ENCODE measurements at places on chromosomes 4 and X.
A peak's percentile ranks its signal among the peaks of the same experiment; 100 is the strongest.

- DNase-seq = no peak
Observed at GRCh38 chr4:909821-910220, 22.3 kb downstream of the GAK start.

- no peak for DNase-seq
Observed at GRCh38 chr4:60726779-60727178, 473.3 kb upstream of the ADGRL3 start.

GRCh38 chr4:181661923-181662322 lies 581.3 kb upstream of the TENM3 start:
- DNase-seq = no peak

DNA sequence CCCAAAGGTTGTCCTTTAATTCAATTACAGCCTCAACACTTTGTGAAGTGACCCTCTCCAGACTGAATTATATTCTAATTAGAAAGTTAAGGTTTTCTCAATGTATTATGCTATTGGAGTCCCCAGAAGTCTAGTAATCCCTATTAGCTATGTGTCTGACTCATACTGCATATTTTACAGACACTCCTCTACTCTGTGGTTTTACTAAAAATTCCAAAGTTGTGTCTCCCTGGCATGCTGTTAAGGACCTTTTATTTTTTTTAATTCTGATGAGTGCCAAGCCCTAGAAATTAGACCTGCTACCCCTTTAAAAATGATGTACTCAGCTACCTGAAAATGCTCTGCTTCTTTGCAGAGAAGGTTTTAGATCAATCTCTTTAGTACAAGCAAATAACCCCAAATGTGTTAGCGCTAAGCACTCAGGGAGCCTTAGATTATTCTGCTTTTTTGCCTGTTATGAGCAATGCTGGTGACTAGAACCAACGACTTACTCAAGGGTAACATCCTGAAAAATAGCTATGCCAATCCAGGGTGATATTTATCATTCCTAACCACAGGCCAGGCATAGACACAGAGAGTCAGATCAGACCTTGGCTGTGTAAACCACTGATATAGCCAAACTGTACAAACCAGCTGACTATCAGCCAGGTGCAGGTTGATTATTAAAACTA lies 26.1 kb upstream of the CXCL13 start:
- DNase-seq = no peak

- DNase-seq = no peak
Observed at GRCh38 chrX:101409043-101409442, 1.0 kb downstream of the HNRNPH2 start.

- no peak for DNase-seq
Observed at GRCh38 chrX:100685997-100686305, 42.0 kb downstream of the SRPX2 start.

- no peak for DNase-seq
Observed at GRCh38 chrX:39820938-39821708, 276.6 kb downstream of the BCOR start.

GRCh38 chrX:149004936-149005335 lies 500.2 kb downstream of the IDS start:
- no peak for DNase-seq

GRCh38 chr4:25031077-25031621 lies 403 bp upstream of the LGI2 start:
- peak; percentile 60 for DNase-seq

GRCh38 chr4:85776096-85776495 lies 301.1 kb downstream of the ARHGAP24 start:
- no peak for DNase-seq

DNA sequence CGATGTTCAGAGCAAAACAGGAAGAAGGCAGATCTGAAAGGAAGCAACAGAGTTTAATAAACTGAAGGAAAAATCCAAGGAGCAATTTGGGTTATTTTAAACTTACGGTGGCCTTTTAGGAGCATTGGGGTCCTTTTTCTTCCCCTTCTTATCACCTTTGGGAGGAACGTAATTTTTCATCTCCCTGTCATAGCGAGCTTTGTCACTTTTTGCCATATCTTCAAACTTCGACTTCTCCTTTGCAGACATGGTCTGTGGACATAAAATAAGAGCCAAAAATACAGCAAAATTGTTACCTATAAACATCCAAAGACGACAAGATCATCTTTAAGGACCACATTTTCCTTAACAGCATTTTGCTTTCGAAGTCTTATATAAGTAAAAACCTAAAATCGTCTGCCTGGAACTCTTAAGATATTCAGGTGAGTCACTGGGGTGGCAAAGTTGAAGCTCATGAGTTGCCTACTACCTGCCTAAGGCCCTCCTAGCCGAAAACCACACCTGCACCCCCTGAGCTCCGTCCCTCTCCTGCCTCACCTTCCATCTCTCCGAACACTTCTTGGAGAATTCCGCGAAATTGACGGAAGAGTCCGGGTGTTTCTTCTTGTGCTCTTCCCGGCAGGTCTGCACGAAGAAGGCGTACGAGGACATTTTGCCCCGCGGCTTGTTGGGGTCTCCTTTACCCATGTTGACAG lies 1.0 kb downstream of the HMGB2 start:
- no peak for DNase-seq

DNA sequence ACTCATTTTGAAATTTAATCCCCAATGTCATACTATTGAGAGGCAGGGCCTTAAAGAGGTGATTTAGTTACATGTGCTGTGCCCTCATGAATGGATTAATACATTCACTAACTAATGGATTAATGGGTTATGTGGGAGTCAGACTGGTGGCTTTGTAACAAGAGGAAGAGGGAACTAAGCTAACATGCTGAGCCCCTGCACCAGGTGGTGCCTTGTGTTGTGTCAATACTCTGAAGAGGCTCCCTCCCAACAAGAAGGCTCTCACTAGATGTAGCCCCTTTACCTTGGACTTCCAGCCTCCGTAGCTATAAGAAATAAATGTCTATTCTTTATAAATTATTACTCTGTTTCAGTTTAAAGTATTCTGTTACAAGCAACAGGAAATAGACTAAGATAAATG lies 411.9 kb upstream of the EMCN start:
- DNase-seq = no peak

DNA sequence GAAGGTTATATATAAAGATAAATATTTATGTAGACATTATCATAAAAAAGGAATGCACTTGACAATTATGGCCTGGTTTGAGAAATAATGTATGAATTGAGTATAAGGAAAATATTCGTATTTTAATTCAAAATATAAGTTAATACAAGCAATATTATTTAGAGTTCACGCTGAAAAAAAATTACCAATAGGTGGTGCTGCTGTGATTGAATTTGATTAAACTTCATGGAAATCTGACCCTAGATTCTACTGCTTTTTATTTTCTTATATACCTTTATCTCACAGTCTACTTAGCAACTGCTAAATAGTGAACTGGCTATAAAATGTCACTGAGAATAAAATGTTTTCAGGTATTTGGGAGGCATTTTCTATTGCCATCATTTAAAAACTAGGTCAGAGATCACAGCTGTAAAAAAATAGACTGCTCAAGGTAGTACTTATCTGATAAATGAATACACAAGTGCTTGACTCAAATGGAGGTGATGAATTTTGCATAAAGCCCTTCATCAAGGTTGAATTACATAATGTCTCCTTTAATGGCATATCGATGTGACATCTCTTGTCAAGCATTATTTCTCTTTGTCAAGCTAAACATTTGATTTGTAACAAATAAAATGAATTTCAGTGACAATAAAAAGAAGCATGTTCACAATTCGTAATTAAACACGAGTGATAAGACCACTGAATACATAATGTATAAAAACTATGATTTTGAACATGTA lies 1638.8 kb upstream of the PCDH7 start:
- DNase-seq = no peak

DNA sequence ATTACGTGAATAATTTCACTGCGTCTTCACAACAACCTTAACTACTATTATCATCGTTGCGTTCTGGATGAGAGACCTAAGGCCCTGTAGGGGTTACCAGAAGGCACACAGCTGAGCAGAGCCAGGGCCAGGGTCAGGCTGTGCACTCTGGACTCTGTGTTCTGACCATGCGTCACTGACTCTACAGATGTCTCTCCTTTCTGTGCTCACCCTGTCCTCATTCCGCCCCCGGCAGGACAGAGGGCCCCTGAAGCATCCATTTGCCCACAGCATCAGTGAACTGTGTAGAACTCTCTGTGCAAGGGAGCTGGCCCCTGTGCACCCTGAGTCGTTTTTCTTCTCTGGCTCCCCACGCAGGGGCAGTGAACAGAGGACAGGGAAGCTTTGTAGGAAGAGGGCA lies 21.3 kb downstream of the GPKOW start:
- DNase-seq = no peak

- no peak for DNase-seq
Observed at GRCh38 chrX:50814701-50815100, 707 bp upstream of the SHROOM4 start.

GRCh38 chr4:40563401-40563800 lies 66.3 kb downstream of the RBM47 start:
- DNase-seq = no peak

GRCh38 chr4:26741491-26741871 lies 119.2 kb upstream of the STIM2 start:
- no peak for DNase-seq

DNA sequence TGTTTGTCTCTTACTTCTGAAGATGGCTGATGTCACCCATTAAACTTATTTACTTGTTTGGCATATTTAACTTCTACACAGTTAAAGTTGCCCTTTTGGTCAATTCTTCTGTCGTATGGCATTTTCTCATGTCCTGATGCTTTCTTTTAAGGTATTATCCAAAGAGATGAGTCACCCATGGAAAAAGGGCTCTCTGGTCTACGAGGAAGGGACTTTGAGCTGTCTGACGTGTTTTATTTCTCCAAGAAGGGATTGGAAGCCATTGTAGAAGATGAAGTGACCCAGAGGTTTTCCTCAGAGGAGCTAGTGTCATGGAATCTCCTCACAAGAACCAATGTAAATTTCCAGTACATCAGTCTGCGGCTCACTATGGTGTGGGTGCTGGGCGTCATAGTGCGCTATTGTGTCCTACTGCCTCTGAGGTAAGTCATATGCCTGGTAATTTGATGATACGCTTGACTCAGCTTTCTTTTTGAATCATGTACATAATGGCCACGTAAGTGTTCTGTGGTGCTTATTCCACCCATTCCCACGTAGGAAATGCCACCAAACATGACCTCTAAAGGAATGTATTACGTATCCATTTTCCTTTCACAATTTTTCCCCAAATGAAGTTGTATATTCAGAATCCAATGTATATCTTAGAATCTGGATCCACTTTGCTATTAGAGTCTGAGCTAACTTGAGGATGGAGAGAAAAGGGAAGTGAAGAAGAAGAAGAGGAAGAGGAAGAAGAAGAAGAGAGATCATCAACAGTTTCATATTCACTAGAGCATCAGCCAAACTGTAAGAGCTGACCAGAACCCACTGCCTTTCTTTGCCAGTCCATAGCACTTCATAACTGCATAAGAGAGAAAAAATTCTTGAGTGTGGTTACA lies 45.7 kb downstream of the GPAT3 start:
- DNase-seq = no peak

GRCh38 chrX:47619486-47620302 lies at the start of gene SYN1:
TSS of gene SYN1 (minus strand) at chrX:47619857. CDS start at chrX:47619728, 129 bp downstream.
- peak; percentile 82 for DNase-seq

DNA sequence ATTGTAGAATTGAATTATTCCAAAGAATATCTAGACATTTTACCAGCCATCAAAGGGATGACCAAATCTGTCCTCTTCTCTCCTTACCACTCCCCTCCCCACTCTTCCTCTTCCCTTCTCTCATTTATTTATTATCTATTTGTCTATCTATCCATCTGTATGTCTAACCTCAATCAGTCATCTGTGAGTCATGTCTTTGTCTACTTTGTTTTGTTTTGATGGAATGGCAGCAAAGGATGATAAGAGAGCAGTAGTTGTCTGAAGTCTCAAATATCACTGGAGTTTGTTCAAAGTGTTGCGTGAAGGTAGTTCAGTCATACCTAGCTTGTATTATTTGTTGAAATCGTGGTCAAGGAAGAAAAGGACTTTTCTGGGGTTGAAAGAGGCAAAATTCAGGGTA lies 34.7 kb upstream of the PGRMC2 start:
- no peak for DNase-seq
